Mammary epithelial cell (primary cell): ENCODE measurements at places on chromosomes 6 and 20. TPM values are rescaled to one million over a fixed set of nuclear protein-coding genes. Genes with fewer than 3 reads are reported as not detected.

DNA sequence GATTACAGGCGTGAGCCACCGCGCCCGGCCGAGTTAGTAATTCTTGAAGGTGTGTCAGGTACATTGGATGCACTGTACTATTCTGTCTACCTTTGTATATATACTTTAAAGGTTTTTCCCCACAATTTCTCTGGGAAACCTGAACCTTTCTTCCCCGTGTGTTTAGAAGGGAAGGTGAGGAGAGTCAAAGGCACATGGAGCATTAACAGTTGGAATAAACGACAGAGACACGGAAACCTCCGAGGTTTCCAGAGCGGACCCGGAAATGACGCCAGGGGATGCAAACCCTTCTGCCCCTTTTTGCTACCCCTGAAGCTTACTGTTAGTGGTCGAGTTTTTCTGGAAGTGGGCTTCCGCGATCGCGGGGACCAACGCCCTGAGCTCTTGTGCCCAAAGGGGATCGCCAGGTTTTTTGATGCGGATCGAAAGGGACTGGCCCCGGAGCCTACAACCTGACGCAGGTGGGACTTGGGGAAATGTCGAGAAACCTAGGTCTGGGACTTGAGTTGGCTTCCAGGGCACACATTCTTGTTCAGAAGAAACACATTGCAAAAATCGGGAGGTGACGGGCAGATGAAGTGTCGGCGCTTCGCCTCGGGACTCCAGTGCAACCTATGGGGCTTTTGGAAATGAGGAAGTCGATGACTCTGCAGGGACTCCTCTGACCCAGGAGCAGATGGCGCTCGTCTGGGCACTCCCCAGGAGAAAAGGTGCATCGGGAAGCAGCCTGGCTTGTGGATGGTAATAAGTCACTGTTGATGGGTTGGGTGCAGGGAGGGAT is 218.2 kb downstream of the OR2B2 start:
- DNase-seq, result peak; percentile 72

DNA sequence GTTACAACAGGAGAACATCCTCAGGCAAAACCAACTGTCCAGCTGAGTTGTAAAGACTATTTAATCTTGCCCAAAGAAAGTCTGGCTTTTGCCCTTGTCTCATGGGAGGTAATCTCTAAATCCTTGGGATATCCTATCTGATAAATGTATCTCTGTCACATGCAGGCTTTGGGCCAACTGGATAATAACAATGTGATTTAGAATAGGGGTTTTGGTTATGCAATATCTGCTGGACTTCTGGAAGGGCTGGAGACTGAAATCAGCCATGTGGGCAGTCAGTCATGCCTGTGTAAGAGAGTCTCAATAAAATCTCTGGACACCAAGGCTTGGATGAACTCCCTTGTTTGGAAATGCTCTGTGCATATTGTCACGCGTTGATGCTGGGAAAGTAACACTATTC is 56.3 kb upstream of the PRL start:
- DNase-seq, result no peak

DNA sequence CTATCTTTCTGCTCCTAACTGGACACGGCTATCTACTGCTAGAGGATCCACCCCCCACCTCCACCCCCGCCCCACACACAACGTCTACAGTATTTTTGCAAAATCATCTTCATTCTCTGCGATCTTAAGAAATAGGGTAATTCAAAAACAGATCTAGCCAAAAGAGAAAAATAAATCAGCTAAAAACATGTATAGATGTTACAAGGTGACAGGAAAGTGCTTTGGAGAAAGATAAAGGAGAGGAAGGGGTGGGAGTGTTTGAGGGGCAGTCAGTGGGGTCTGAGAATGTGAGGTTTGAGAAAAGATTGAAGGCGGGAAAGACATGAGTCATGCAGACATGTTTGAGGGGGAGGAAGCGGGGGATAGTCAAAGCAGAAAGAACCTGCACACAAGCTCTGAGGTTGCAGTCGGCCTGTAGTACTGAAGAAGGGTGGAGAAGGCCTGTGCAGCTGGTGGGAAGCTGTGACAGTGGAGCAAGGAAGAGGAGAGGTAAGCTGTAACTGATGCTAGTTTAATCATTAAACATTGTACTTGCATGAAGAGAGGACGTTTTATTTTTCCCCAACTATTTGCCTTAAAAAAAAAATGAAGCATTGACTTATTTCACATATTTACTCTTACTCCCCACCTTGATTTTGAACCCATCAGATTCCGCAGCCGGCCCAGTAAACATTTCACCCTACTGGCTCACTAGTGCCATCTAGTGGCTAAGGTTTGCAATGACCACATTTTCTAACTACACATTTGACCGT is 332.6 kb downstream of the ADGRB3 start:
- peak; percentile 17 for DNase-seq

DNA sequence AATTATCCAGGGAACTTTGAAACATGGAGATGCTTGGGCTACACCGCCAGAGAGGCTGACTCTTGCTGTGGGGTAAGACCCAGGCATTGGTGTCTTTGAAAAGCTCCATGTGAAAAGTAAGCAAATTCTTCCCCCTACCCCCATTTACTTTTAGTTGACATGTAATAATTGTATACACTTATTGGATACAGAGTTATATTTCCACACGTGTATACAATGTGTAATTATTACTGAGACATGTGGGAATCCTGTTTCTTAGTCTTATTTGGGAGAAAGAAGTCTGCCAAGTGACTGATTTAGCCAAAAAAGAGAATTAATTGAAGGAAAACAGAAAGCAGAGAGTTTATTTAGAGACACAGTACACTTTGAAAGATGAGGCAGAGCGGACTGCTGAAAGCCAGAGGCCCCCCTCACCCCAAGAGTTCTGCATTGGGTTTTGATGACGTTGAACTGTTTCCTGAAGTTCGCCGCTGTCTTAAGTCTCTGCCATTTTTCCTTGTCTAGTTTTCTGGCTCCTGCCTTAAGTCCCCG is 193.8 kb downstream of the PACRG start:
- no peak for DNase-seq

DNA sequence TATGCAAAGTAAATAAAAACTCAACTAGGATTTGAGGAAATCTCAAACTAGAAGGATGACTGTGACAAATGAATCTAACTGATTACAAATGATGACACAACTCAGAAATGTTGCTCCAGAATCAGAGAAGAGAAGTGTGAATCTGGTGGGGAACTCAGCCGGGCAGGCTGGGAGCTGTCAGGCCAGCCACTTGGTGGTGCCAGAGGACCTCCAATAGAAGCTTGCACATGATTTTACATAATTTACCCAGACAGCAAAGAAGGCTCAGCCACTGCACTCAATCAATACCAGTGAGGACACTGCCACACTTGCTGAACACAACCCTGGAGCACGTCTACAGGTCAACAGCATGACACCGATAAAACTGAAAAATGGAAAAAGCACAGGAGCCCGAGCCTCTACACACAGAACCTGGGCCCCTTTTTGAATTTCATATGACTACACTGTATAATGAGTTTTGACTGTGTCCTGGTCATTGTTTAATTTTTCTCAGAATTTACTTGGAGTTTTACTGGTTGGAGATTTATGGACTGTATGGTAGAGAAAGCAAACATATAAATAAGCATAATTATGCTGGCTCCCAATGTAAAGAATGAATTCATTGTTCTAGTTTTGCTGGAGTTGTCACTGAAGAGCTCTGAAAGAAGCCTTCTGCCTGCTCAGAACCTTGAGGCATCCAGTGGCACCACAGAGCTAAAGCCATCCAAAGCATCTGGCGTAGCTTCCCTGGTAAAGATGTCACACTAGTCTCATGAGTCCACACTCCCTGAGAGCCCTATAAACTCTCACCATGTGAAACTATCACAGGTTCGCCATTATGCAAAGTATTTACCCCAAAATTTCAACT is 296.5 kb downstream of the THBS2 start:
- peak; percentile 64 for DNase-seq

DNA sequence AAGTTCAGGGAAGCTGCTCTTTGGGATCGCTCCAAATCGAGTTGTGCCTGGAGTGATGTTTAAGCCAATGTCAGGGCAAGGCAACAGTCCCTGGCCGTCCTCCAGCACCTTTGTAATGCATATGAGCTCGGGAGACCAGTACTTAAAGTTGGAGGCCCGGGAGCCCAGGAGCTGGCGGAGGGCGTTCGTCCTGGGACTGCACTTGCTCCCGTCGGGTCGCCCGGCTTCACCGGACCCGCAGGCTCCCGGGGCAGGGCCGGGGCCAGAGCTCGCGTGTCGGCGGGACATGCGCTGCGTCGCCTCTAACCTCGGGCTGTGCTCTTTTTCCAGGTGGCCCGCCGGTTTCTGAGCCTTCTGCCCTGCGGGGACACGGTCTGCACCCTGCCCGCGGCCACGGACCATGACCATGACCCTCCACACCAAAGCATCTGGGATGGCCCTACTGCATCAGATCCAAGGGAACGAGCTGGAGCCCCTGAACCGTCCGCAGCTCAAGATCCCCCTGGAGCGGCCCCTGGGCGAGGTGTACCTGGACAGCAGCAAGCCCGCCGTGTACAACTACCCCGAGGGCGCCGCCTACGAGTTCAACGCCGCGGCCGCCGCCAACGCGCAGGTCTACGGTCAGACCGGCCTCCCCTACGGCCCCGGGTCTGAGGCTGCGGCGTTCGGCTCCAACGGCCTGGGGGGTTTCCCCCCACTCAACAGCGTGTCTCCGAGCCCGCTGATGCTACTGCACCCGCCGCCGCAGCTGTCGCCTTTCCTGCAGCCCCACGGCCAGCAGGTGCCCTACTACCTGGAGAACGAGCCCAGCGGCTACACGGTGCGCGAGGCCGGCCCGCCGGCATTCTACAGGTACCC is at the start of gene ESR1:
TSS of gene ESR1 (plus strand) at position 170 of the 858 bp plus-strand sequence. CDS start at position 401, 231 bp downstream.
- DNase-seq, result peak; percentile 3

DNA sequence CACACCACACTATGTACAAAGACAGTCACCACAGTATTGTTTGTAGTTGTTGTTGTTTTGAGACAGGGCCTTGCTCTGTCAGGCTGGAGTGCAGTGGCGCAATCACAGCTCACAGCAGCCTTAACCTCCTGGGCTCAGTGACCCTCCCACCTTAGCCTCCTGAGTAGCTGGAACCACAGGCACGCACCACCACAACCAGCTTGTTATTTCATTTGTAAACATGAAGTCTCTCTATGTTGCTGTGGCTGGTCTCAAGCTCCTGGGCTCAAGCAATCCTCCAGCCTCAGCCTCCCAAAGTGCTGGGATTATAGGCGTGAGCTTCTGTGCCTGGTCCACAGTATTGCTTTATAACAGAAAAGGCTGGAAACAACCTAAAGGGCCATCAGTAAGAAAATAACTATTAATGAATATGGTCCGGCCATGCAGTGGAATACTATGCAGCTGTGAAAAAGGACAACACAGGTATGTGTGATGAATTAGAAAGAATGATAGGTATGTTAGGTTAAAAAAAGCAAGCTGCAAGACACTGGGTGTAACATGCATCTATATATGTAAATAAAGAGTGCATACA is 30.0 kb upstream of the PTGIS start:
- no peak for DNase-seq

Gene BPIFB2
- not detected in 2 replicates for total RNA-seq

Gene CDH4
- total RNA-seq, result 25.8 and 57.4 TPM in 2 replicates

Gene ZSCAN12
- total RNA-seq, result 5.3 and 5.6 TPM in 2 replicates
